Thoracic aorta (tissue), 2 donors: ENCODE measurements at places on chromosomes 6 and 20.

GRCh38 chr6:162099685-162100084 is 627.9 kb downstream of the PRKN start:
- DNase-seq = no peak

DNA sequence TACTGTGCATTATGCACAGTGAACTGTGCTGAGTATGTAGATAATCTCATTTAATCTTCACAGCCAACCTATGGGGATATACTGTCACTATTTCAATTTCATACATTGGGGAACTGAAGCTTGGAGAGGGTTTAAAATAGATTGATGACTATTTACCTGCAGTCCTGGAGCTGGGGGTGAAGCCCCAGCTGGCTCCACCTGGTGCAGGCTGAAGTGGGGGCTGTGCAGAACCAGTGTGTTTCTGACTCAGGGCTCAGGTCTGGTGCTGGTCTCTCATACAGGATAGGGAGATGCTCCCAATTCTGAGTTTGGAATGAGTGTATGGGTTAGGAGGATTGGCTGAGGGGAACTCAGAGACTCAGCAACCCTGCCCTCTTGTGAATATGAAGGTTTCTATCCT is 176.1 kb upstream of the CEP162 start:
- DNase-seq = no peak

GRCh38 chr20:3701061-3701998 is 11.1 kb downstream of the SIGLEC1 start:
- no peak for DNase-seq

DNA sequence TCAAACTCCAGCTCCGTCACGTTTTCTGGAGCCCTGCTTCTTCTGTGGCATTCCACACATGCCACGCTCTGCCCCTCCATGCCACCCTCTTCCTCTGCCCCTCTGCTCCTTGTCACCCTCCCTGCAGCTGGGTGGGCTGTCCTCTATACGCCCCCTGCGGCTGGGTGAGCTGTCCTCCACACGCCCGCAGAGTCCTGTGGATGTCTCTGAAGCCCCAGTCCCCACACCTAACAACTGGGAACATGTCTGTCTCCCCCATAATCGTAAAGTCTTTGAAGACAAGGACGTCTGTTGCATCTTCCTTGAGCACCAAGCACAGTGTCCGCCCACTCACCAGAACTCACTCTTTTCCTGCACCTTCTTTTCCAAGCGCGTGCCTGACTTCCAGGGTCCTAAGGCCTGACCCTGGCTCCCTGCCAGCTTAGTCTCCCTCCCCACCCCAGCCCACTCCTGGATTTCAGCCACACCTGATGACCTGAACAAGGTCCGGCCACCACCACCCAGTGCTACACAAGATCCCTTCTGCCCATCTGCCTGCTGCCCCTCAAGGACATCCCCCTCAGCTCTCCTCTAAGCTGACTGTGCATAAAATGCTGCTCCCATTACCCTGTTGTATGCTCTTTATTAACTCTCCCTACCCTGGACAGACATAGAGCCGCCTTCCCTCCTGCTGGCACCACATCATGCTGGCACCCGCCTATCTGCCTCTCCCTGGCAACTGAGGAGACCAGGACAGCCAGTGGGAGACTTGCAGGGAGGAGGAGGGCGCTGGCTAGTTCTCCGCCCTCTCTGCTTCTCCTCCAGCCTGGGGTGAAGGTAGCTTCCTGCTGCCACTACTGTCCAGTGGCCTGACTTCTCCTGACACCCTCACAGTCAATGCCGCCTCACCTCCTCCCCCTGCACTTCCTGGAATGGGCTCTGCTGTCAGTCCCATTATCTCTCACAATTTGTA is 10.7 kb upstream of the PRR18 start:
- DNase-seq = no peak

GRCh38 chr20:13286607-13287006 is 65.5 kb downstream of the ISM1 start:
- DNase-seq = no peak

GRCh38 chr6:166244353-166245045 is 63.7 kb downstream of the PRR18 start:
- DNase-seq = no peak

- DNase-seq = no peak
Observed at GRCh38 chr6:73169633-73170032, 55.7 kb downstream of the KHDC1L start.

DNA sequence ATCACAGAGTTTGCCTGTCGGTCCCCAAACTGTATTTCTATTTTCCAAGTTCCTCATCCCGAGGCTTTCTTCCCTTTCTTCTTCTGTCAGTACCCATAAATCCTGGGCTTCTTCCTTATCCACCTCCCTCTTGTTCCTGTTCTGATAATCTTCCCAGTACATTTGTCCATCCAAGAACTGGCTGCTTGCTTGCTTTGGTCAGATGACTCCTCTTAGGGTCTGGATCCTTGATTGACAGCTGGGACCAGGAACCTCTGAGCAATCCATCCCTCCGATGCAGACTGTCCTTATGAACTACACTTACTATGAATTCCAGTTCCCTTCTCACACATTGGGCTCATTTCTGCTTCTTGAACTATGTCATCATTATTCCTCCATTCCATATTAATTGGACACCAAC is 275.3 kb upstream of the CITED2 start:
- DNase-seq = no peak

- DNase-seq = no peak
Observed at GRCh38 chr20:31517373-31517772, 3.1 kb downstream of the HM13 start.

DNA sequence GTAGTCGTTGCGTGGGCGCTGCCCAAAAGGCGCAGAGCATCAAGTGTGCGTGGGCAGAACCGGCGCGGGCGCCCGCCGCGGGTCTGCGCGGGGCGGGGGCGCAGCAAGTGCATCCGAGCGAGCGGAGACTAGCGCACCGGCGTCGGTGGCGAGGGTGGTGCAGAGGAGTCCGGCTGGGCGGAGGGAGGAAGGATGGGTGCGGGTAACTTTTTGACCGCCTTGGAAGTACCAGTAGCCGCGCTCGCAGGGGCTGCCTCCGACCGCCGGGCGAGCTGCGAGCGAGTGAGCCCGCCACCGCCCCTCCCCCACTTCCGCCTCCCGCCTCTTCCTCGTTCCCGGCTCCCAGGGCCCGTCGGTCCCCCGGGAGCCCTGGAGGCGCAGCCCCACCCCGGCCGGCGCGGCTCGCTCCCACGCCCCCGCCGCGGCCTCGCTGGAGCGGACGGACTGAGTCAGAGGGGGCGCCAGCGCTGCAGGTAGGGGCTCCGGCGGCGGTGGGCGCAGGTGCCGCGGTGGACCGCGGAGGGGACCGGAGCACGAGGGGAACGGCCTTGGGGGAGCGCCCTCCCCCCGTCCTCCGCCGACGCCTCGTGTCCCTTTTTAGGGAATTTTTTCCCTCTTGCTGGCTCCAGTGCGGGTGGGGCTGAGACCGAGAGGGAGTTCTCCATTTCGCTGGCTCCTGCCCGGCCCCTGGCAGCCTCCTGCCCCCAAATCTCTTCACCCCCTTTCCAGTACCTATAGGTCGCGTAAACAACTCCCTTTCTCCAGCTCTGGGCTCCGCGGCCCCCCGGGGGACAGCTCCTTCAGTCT is 1.6 kb upstream of the DBNDD2 start:
- DNase-seq = no peak

DNA sequence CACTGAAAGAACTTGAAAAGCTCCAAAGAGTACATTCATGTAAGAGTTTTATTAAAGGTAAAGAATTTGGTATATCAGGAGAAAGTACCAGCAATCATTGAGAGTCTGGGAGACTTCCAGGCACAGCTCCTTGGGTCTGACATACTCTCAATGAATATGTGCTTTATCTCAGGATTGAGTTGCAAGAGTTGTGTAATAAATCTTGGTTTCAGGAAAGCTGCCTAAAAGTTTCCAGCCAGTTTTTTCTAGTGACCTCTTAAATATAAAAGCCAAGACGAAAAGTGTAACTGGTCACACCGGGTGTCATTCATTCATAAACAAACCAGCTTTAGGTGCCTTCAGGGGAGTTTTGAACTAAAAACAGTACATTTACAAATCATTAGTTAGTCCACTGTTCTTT is 21.6 kb upstream of the GJA1 start:
- no peak for DNase-seq

DNA sequence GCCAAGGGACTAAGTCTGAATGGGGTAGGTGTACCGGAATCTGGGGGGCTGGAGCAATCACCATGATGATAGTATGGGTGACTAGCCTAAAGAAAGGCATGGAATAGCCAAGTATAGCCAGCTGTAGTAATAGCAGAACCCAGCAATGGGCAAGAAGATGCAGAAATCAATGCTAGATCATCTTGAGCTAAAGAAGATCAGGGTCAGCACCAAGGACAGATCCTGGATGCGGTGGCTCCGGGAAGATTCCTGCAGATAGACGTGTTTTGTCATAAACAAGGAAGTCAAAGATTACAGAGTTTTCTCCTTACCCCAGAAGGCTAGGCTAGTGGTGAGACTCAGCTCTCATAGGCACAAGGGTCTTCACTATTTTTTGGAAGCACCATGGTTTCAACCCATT is 561.6 kb upstream of the CHD6 start:
- no peak for DNase-seq

- DNase-seq = no peak
Observed at GRCh38 chr6:93104195-93104817, 315.1 kb downstream of the EPHA7 start.

- no peak for DNase-seq
Observed at GRCh38 chr6:115945306-115945705, 115.4 kb downstream of the FRK start.

DNA sequence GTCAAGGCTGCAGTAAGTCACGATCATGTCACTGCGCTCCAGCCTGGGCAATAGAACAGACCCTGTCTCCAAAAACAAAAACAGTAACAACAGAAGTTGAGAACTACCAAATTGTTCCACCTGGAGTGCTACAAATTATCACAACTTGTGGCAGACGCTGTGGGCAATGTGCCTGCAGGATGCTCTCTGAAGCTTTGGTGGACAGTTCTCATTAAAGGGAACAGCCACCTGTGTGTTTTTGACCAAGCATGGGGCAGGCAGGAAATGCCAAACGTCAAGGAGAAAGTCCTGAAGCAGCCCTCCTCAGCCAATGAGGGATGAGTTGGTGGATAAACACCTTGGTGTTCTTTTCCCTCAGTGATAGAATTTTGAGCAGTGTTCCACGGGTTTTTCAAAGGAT is 15.8 kb downstream of the COX4I2 start:
- DNase-seq = no peak

GRCh38 chr20:59082981-59083380 is 40.4 kb upstream of the PRELID3B start:
- DNase-seq = no peak

DNA sequence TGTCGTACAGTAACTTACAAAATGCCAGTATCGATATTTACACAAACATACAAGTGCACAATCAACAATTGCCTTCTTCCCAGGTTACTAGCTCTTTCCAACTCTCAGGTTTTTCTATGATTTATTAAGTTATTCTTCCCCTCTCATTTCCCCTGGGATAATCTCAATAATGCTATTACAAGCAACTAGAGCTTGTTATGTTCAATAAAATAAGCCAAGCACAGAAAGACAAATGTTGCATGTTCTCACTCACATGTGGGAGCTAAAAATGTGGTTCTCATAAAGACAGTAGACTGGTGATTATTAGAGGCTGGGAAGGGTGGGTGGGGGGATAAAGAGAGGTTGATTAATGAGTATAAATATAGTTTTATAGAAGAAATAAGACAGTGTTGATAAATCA is 577.1 kb downstream of the HACE1 start:
- no peak for DNase-seq

DNA sequence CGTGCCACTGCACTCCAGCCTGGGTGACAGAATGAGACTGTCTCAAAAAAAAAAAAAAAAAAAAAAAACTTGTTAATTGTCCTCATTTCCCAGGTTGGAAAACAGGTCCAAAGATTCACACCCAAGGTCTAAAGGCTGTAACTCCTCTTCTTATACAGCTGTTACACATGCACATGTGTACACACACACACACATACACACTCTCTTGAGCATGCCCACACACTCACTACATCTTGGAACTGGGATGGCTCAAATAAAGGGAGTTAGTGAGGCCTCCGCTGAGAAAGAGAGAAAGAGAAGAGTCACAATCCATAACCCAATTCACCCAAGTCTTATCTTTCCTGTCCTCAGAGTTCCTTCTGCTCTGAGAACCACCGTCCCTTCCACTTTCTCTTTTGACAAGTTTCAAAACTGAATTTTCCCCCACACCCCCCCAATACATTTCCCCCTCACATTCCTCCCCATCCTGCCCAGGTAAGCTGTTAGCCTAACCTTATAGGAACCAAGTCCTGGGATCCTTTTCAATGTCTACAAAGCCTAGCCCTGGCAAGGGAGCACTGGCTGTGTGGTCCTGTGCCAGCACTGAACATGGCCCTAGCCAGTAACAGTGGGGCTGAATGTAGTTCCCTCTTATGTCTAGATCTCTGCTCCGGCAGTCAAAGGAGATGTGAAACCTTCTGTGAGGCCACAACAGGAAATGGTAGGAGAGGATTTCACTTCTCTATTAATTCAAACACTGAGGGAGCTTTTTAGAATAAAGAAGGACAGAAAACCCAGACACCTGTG is 3.2 kb upstream of the HLA-DMB start:
- DNase-seq = no peak

DNA sequence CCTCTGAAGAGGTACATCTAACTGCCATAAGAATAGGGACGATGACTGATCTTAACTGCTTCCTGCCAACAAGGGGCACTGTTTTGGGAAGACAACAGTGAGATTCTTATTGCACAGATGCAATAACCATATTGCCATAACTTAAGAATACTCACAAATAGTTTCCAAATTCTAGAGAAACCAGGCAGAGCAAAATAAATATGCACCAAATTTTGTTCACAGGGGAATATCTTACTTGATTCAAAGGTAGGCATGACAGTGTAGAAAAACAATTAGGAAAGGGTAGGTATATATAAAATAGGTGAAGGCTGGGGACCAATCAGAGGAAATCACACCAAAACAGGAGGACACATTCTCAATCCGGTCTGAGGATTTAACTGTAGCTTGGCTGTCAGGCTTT is 49.9 kb upstream of the CST7 start:
- no peak for DNase-seq

- DNase-seq = no peak
Observed at GRCh38 chr6:144335914-144336313, 50.8 kb downstream of the UTRN start.
